ENCODE measurements at places on chromosomes 5 and 9. TPM values are rescaled to one million over a fixed set of nuclear protein-coding genes. Genes with fewer than 3 reads are reported as not detected.

DNA sequence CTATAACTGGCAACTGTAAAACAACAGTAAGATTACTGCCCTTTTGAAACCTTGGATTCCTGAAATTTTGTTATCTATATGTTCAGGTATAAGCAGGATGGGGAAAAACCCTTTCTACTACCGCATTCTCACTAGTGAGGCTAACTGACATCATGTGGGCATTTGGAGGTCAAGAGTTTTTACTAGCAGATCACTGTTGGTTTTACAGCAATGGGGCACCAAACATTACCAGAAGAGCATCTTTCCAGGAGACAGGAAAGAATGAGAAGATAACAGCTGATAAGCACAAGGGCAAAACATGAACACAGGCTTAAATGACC lies 20.9 kb upstream of the TTC33 start:
- peak overlapping the region; percentile 48 for H3K4me3 ChIP-seq
- peaks cover 33% of the 10 kb centered on the region for H3K4me1 ChIP-seq
- no peak for DNase-seq
- no peaks in the 10 kb centered on the region for H3K27me3 ChIP-seq

- DNase-seq: no peak
- no peak overlapping the region for H3K27ac ChIP-seq
- no peak overlapping the region for H3K4me3 ChIP-seq
- H3K36me3 ChIP-seq: no peaks in the 10 kb centered on the region
- H3K4me1 ChIP-seq: no peaks in the 10 kb centered on the region
These were observed 102.2 kb upstream of the ICE1 start for GRCh38 chr5:5320062-5320805.

DNA sequence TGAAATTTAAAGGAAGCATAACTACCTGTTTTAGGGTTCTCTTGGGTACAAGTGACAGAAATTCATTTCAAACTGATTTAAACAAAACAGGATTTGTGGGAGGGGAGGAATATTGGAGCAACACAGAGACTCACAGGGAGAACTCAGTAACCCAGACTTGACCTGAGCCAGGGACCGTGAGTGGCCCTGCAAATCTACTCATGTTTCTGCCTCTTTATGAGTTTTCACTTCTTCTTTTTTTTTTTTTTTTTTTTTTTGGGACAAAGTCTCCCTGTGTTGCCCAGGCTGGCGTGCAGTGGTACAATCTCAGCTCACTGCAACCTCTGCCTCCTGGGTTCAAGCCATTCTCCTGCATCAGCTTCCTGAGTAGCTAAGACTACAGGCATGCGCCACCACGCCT lies 405.6 kb upstream of the ZNF608 start:
- H3K36me3 ChIP-seq: no peaks in the 10 kb centered on the region
- no peak for DNase-seq
- no peak overlapping the region for H3K4me3 ChIP-seq
- H3K27ac ChIP-seq: no peak overlapping the region

GRCh38 chr5:180810959-180811622 lies 8.5 kb upstream of the MGAT1 start:
- peak overlapping the region; percentile 44 for H3K27ac ChIP-seq
- peak overlapping the region; percentile 72 for H3K4me3 ChIP-seq
- H3K36me3 ChIP-seq: peaks cover 22% of the 10 kb centered on the region
- H3K4me1 ChIP-seq: peaks cover 48% of the 10 kb centered on the region
- H3K27me3 ChIP-seq: no peaks in the 10 kb centered on the region

GRCh38 chr5:157115012-157115411 lies 6.2 kb upstream of the HAVCR2 start:
- no peak overlapping the region for H3K4me3 ChIP-seq
- H3K27me3 ChIP-seq: no peaks in the 10 kb centered on the region
- H3K27ac ChIP-seq: no peak overlapping the region
- DNase-seq: no peak
- H3K4me1 ChIP-seq: peaks cover 17% of the 10 kb centered on the region

DNA sequence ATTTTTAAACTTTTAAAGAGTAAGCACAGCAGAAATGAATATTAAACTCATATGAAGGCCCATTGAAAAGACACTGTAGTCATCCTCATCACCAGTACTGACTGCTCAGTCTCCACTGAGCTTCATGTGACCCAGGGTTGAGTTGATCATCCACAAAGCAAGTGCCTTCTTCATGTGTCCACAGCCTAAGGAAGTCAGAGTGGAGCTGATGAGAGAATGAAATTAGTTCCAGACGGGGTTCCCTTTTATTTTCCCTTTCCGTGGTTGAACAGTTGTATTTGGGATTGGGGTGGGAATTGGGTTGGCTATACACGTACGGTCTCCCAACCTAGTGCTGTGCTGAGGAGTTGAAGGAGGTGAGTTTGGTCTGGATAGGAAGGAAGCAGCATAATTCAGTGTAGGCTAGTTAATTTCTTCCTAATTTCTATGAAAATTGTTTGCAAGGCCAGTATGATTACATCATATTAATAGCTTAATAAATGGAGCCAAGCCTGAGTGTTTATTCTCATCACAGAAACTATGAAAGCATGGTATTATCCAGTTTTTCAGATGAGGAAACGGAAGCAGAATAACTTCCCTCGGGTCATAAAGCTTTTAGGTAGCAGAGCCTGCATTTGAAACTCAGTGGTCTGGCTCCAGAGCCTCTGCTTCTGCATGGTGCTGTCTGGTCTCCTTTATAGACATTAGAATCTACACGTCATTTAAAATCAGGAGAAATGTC lies 103.9 kb upstream of the DMRT1 start:
- DNase-seq: no peak
- H3K36me3 ChIP-seq: peaks cover 9% of the 10 kb centered on the region
- H3K27me3 ChIP-seq: no peaks in the 10 kb centered on the region
- no peak overlapping the region for H3K4me3 ChIP-seq

DNA sequence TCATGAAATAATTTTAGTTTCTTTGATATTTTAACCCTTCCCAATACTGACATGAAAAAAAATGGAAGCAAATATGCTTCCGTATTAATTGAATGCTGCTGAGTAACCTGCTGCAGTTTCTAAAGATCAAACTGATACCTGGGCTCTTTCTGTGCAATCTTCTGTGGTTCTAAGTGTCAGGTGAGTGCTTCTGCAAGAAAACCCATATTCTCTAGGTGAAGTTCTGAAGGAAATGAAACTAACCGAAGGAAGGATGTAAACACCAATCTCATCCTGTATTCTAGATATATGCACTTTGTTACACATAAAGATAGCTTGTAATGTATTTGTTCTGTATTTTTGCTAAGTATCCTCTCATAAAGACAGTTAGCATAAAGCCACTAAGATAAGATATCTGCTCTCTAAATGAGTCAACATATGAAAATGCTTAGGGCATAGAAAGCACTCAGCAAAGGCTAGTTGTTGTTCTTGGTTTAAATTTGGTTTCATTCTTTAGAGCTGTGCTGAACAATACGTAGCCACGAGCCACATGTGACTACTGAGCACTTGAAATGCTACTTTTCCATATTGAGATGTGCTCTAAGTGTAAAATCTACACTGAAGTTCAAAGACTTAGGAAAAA lies 52.0 kb downstream of the ITGA2 start:
- H3K27ac ChIP-seq: no peak overlapping the region
- peaks cover 60% of the 10 kb centered on the region for H3K4me1 ChIP-seq
- H3K4me3 ChIP-seq: no peak overlapping the region
- DNase-seq: no peak
- peaks cover 41% of the 10 kb centered on the region for H3K36me3 ChIP-seq

DNA sequence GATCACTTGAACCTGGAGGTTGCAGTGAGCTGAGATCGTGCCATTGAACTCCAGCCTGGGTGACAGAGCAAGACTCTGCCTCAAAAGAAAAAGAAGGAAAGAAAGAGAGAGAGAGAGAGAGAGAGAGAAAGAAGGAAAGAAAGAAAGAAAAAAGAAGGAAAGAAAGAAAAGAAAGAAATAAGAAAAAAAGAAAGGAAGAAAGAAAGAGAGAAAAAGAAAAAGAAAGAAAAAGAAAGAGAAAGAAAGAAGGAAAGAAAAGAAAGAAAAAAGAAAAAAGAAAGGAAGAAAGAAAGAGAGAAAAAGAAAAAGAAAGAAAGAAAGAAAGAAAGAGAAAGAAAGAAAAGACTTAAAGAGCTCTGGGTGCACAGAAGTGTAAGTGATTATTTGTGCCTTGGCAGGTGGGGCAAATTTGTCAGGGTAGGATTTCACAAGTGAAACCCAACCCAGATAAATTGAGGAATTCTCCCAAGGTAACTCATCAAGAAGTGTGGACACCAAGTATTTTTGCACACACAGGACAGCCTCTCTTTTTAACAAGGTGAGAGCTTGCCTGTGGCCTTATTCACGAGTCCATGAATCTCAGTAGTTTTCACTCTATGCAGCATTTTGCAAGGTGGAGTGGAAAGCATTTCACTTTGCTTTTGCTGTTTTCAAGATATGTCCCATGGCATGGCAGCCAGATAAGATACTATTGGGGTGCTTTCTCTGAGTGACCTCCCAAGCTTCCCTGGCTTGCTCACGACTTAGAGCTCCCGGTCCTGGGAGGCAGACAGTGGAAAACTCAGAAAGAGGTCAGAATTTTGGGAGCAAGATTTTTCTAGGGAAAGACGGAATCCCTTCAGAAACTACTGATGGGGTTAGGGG lies 57.8 kb downstream of the C9orf153 start:
- H3K36me3 ChIP-seq: no peaks in the 10 kb centered on the region
- H3K4me1 ChIP-seq: peaks cover 14% of the 10 kb centered on the region
- no peak overlapping the region for H3K4me3 ChIP-seq
- H3K27me3 ChIP-seq: peaks cover 13% of the 10 kb centered on the region
- DNase-seq: no peak

- H3K4me1 ChIP-seq: no peaks in the 10 kb centered on the region
- peaks cover 25% of the 10 kb centered on the region for H3K27me3 ChIP-seq
- H3K36me3 ChIP-seq: no peaks in the 10 kb centered on the region
- no peak overlapping the region for H3K4me3 ChIP-seq
- DNase-seq: peak; percentile 59
These were observed 186.7 kb downstream of the PDZD2 start for GRCh38 chr5:31825518-31826068.

DNA sequence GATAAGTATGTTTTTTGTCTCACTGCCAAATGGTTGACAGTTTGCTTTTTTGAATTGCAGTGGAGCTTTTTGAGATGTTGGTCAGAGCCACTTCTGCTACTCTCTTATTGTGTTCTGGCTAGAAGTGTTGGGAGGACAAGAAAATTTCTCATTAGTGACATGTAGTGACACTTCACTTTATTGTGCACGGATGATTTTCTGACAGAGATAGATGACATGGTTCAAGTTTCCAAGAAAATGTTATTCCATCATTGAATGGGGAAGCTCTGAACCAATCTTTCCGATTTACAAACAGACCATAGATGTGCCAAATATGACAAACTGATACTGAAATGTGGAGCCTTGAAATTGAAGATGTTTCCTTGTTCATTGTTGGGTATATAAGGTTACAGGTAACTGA lies 558.9 kb upstream of the WWC1 start:
- no peak overlapping the region for H3K27ac ChIP-seq
- H3K36me3 ChIP-seq: no peaks in the 10 kb centered on the region
- H3K4me1 ChIP-seq: no peaks in the 10 kb centered on the region
- no peaks in the 10 kb centered on the region for H3K27me3 ChIP-seq
- no peak overlapping the region for H3K4me3 ChIP-seq
- no peak for DNase-seq

GRCh38 chr5:139131465-139131864 lies 66.7 kb downstream of the SIL1 start:
- no peak overlapping the region for H3K4me3 ChIP-seq
- no peak overlapping the region for H3K27ac ChIP-seq
- DNase-seq: no peak
- no peaks in the 10 kb centered on the region for H3K36me3 ChIP-seq

- no peaks in the 10 kb centered on the region for H3K4me1 ChIP-seq
- no peak overlapping the region for H3K4me3 ChIP-seq
- H3K36me3 ChIP-seq: no peaks in the 10 kb centered on the region
- no peak overlapping the region for H3K27ac ChIP-seq
These were observed 40.3 kb downstream of the ZNF354A start for GRCh38 chr5:178690208-178690607.

GRCh38 chr9:104992659-104993058 lies 64.7 kb upstream of the ABCA1 start:
- no peaks in the 10 kb centered on the region for H3K27me3 ChIP-seq
- peaks cover 9% of the 10 kb centered on the region for H3K36me3 ChIP-seq
- H3K27ac ChIP-seq: no peak overlapping the region
- DNase-seq: no peak
- no peak overlapping the region for H3K4me3 ChIP-seq

GRCh38 chr9:95450171-95451064 lies 66.4 kb downstream of the PTCH1 start:
- H3K36me3 ChIP-seq: peaks cover 5% of the 10 kb centered on the region
- H3K27me3 ChIP-seq: no peaks in the 10 kb centered on the region
- H3K4me3 ChIP-seq: no peak overlapping the region
- DNase-seq: no peak

DNA sequence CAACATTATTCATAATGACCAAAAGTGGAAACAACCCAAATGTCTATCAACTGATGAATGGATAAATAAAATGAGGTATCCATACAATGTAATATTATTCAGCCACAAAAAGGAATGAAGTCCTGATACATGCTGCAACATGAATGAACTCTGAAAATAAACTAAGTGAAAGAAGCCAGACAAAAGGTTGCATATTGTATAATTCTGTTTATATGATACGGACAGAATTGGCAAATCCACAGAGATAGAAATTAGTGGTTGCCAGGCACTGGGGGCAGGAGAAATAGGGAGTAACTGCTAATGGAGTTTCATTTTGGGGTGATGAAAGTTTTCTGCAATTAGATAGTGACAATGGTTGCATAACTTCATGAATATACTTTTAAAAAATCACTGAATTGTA lies 47.0 kb downstream of the KIF24 start:
- H3K27me3 ChIP-seq: no peaks in the 10 kb centered on the region
- H3K27ac ChIP-seq: no peak overlapping the region
- DNase-seq: no peak
- H3K4me3 ChIP-seq: no peak overlapping the region

The IL5 gene
- total RNA-seq: not detected

The MYO10 gene
- 101 TPM for total RNA-seq

The SLC25A2 gene
- total RNA-seq: 0.27 TPM

The SPINK4 gene
- total RNA-seq: not detected

The LCN2 gene
- 2,733 TPM for total RNA-seq

All from Calu3 (cell line).